ENCODE measurements at places on chromosomes 12 and 14.
A peak's percentile ranks its signal among the peaks of the same experiment; 100 is the strongest.

GRCh38 chr14:21023817-21024584, 860 bp downstream of the NDRG2 start:
- ATAC-seq = peak; percentile 54

DNA sequence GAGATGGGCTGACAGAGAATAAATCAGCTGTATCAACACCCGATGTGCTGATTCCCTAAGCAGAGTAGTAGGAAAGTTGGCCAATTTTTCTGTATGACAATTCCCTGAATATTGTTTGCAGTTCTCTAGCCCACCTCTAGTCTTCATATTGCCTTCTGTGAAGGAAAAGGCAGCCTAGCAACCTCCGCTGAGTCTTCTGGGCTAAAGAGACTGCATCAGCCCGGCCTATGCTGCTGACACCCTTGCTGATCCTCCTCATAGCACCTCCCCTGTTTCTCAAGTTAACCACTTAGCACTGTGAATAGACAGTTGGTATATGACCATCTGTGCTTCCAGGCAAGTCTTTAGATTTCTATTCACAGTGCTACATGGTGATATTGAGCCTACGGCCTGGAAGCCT, 161.1 kb upstream of the EGLN3 start:
- ATAC-seq = no peak

DNA sequence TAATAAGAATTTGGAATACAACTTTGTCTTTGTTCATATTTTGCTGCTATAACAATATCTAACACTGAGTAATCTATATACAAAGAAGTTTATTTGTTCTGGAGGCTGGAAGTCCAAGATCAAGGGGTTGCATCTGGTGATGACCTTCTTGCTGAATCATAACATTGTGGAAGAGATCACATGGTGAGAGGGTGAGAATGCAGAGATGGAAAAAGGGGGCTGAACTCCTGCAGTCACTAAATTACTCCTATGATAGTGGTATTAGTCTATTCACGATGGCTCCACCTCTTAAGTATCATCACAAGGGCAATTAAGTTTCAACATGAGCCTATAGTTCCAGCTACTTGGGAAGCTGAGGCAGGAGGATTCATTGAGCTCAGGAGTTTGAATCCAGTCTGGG, 4.5 kb upstream of the AKAP6 start:
- ATAC-seq = no peak

GRCh38 chr14:80136358-80136757, 74.9 kb downstream of the DIO2 start:
- ATAC-seq = no peak

- no peak for ATAC-seq
Measured at GRCh38 chr12:110677206-110677911, 11.6 kb downstream of the HVCN1 start.

DNA sequence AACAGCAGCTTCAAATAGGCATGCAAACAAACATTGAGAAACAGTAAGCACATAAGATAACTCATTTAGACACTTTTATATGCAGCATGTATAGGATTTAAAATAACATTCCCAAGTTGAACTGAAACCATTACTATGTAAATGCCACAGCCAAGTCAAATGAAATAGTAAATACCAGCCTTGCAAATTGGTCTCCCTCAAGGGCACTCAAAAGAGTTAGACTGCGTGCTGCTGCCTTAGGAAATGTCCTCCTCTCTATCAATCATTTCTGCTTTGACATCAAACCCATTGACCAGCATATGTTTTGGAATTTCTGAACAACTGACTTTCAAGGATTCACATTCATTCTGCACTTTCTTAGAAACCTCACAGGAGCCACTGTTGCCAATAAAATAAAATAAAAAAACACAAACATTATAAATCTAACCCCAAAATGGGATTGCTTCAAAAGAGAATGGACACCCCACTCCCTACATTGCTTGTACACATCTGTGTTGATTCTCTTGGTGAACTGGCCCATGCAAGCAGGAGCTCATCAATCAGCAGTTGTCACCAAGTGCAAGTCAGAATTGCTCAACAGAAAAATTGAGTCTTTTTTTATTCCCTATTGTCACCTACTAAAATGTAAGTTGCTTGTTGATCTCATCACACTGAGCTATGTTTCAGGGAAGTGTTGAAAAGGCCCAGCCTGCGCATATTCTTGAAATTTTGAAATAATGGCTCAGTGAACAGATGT, 256.2 kb downstream of the DAD1 start:
- no peak for ATAC-seq

- ATAC-seq = no peak
Measured at GRCh38 chr12:33944703-33945437, 77.4 kb upstream of the ALG10 start.

DNA sequence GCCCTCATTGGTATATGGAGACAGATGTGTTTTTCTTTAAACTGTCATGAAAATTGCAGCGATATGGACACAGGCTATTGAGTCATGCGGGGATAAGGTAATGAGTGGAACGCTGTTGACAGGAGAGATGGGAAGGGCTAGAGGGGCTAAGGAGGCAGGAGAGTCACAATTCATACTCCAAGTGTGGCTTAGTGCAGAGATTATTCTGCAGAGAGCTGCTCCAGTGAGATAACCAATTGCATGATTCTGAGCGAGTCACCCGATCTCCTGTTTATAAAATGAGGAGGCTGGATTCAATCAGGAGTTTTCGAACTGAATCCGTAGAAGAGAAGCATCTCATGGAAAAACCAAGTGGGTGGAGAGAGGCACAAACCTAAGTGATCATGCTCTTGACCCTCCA, 106.4 kb upstream of the PLEKHG7 start:
- ATAC-seq = no peak

DNA sequence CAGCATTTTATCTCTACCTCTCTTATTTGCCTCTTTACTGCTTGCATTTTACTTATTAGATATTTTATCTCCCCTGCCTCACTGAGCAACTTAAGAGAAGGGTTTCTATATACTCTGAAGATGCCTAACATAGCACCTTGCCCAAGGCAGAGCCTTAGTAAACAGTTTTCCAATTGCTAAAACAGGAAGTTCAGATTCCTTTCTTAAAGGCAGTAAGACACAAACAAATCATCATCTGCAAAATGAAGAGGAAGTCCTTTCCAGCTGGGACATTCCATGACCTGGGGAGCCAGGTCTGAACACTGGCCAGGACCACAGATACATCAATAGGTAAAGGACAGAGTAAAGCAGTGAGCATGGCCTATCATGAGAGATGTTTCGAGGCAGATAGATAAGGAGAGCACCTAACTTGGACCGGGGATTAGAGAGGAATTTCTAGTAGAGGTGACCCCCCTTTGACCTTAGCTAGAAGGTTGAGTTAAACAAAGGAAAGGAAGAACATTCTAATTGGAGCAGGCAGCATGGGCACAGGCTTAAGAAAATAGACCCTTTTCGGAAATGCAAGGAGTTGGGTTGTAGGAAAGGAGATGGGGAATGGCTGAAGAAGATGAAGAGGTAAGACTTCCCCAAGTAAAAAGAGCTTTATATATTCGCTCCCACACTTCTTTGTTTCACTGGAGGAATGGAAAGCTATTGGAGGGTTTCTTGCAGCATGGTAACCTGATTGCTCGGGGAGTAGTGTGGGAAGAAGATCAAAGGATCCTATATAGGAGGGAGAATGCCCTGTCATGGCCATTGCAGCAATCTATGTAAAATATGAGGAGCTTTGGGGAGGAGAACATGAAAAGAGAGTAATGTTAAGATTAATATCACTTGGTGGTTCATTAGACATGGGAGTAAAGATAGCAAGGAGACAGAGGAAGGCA, 94.8 kb downstream of the PHLDA1 start:
- no peak for ATAC-seq

DNA sequence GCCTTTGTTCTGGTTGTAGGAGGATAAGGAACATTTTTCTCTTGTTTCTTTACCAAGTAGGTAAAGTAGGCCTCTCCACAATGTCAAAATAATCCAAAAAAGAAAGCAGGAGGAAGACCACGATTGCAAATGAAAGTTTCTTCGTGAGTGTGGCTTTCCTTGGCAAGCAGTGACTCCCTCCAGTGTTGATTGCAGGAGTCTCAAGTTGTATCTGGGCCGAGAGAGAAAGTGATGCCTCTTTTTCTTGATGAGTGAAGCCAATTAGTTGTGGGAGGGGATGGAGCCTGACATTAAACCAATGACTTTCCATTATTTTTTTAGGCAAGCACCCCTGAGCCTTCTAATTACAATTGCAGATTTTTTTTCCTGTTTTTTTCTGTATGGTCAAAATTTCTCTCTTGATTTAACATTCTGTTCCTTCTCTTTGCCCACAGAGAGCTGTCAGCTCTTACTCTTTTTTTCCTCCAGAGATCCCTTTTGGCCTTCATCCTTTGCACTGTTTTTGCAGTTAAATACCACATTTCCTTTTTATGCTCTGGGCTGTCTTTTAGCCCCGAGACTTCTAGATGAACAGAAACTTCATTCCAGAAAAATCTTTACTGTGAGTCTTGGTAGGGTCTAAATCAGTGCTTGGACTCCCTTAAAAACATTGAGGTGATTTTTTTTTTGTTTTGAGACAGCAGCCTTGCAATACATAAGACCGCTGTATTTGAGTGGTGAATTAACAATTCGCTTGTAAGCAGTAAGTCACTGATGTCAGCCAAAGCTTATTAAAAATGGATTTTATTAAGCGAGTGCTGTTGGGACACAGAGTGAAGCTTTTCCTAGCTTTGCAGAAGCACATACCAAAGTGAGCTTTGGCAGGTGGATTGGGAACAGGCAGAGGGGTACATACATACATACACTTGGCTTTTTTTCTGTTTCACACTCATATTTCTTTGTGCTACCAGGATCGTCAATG, 15.8 kb downstream of the FBXW8 start:
- no peak for ATAC-seq

DNA sequence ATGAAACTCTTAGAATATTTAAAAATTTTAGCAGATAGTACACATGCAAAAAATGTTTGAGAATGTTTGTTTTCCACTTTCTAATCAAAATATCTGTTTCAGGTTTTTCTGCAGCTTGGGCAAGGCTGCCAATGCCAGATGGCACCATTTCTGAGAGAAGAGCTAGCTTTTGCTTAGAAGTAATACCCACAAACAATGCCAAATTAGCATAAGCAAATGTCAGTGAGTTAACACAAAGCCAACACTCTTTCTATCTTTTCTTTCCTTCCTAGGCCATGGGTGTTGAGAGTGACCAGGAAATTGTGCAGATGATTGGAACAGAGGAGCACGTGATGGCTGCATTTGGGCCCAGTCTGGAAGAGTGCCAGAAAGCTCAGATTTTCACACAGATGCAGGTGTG, 35.2 kb downstream of the POLR3B start:
- no peak for ATAC-seq

GRCh38 chr14:54805445-54806322, 96.9 kb downstream of the GCH1 start:
- peak; percentile 87 for ATAC-seq

DNA sequence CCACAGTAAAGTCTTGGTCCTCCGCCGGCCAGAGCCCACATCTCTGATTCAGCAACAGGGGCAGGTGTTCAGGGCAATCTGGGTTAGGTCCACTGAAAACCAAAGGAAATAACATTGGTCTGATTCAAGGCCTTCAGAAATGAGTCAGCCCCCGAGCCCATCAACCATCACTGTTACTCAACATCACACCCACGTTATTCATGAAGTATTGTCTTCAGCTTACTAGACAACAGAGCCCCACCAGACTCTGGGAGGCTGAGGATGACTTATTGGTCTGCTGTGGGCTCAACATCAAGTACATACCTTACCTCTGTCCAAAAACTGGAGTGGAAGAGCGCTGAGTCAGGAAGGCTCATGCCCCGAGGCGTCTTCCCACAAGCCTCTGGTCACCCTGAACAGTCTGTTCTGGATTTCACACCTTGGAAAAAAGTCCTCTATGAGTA, 97.5 kb downstream of the ZFP36L1 start:
- ATAC-seq = peak; percentile 98

GRCh38 chr12:107545737-107546353, 139.8 kb upstream of the PWP1 start:
- no peak for ATAC-seq

DNA sequence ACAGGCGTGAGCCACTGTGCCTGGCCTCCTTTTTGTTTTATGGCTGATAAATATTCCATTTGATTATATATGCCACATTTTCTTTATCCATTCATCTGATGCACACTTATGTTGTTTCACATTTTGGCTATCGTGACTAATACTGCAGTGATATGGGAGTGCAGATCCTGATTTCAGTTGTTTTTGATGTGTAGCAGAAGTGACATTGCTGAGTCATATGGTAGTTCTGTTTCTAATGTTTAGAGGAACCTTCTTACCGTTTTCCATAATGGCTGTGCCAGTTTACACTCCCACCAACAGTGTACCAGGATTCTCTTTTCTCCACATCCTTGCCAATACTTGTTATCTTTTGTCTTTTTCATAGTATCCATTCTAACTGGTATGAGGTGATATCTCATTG, 235.9 kb downstream of the ERC1 start:
- peak; percentile 88 for ATAC-seq

DNA sequence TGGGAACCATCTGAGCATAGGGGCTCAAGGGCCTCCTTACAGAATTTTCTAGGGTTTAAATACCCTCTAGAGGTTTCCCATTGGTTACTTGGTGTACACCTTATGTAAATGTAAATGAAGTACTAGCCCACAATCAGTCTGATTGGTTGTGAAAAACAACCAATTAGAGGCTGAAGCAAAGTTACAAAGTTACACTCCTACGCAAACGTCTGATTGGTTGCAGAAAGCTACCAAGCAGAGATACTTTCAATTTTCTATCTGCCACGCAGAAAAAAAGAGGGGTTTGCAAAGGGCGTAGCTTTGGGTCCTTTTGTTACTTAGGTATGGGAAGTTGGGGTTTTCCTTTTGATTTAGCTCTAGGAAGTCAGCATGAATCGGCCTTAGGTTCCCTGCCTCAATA, 1.8 kb upstream of the TMEM19 start:
- ATAC-seq = peak; percentile 22

DNA sequence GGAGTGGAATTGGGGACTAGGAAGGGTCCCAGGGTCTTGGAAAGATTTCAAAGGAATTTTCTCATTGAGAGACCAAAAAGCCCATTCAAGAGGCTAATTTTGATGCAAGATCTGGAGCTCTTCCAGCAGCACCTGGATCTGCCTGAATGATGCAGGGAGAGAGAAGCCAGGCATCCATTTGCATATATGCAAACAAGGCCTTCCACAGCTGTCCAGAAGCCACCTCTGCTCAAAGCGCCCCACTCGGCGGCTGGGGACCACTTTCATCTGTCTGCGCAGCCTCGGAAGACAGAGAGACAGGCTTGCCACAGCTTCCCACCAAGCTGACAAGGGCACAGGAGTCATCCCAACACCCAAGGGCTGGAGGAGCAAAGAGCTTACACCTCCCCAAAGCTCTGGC, 295.6 kb downstream of the DPF3 start:
- no peak for ATAC-seq

DNA sequence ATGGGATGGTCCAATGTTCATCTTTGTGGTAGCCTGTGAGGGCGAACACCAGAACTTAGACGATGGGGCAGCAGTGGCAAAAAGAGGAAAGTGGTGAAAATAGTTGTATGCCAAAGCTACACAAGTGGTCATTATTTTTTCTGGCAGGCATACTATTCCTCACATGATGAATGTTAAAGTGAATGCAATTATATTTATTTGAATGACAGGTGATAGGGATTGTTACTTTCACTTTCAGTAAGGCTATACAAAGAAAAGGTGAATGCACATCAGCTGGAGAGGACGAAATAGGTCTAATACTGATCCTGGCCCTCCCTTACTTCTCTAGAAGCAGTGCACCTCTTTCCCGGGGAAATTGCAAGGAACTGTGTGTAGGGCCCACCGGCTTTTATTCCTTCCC, 470.1 kb downstream of the TMTC2 start:
- no peak for ATAC-seq

Data from activated T-helper 17 cell treated with anti-CD3 and anti-CD28 coated beads, Interleukin-2, amount 50 U/mL, for 72 hours (primary cell).